Left renal cortex interstitium (tissue), 4 donors: ENCODE measurements at places on chromosomes 16 and 17. TPM values are rescaled to one million over a fixed set of nuclear protein-coding genes. Genes with fewer than 3 reads are reported as not detected.

- no peak for DNase-seq
Measured at GRCh38 chr17:68094481-68095078, 59.0 kb downstream of the KPNA2 start.

DNA sequence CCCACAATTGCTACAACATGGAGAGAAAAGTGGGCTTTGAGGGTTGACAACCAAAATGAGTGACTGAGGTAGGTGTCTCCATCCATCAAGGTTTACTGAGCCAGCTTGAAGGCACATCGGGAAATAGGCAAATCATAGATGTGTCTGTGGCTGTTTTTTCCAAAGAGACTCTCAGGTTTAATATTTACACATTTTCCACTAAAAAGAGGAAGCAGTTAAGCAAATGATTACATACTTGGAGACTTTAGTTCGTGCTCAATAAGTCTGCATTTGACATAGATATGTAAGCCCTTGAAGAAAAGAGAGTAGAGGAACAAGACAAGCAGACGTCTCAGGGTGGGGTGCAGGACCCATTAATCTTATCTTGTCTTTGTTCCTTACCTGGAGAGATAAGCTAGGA, 148.9 kb upstream of the COX10 start:
- DNase-seq = no peak

GRCh38 chr17:27609611-27610303, 21.2 kb upstream of the LGALS9 start:
- no peak for DNase-seq

DNA sequence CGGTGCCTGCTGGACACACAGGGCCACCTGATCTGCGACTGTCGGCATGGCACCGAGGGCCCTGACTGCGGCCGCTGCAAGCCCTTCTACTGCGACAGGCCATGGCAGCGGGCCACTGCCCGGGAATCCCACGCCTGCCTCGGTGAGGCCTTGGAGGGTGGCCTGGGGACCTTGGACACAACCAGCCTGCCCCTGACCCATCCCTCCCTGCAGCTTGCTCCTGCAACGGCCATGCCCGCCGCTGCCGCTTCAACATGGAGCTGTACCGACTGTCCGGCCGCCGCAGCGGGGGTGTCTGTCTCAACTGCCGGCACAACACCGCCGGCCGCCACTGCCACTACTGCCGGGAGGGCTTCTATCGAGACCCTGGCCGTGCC, 1.4 kb downstream of the NTN3 start:
- no peak for DNase-seq

DNA sequence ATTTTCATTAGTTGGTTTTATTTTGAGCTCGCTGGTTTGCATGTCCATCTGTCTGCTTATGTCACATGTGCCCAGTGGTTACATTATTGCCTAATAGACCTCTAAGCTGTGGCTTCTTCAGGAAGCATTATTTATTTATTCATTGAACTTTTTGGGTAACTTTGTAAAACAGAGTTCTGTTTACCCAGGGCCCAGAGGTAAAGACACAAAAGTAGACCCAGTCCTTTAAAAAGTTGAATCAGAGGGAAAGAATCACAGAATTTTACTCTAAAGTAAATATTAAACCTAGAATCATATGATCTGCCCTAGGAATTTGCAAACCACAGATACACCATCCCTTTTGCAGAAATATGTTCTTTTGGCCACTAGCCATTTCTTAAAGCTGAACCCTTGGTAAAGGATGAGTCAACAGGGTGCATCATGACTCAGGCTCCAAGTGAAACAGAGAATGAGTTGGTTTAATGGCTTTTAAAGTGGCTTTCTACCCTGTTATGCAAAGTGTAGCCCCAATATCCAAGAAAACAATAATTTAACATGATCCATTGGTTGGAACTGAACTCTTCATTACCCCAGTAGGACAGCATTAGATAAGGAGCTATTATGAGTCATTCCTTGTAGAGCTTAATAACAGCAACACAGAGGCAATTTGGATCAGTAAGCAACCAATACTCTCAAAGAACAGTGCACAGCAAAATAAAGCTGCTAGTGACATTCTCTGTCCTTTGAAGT, 236.3 kb downstream of the KCNJ2 start:
- DNase-seq = no peak

DNA sequence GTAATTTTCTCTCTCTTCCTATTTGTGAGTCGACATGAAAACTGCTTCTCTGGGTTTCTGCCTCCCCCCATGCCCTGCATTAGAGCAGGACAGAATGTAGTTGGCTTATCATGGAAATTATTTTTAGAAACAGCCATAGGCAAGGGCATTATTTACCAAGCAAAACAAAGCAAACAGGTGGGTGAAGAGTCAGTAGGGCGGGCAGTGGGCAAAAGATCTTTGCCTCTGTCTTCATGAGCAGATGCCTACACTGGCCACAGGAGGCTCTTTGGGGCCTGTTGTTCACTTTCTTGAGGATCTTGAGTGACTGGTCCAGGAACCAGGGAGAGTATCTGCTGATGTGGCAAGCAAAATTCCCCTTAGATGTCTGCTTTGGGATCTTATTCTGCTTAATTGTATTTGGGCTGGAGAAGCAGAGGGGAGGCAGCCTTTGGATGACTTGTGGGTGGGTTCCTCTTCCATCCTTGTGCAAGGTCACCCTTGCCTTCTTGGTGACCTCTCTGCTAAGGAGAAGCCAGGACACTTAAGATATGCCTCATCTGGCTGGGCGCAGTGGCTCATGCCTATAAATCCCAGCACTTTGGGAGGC, 42.5 kb upstream of the CLEC19A start:
- no peak for DNase-seq

GRCh38 chr16:84897911-84898377, 78.2 kb downstream of the CRISPLD2 start:
- no peak for DNase-seq

GRCh38 chr16:68233085-68233834, 2.7 kb downstream of the ESRP2 start:
- no peak for DNase-seq

GRCh38 chr17:81002013-81002384, 10.4 kb downstream of the CHMP6 start:
- DNase-seq = no peak

DNA sequence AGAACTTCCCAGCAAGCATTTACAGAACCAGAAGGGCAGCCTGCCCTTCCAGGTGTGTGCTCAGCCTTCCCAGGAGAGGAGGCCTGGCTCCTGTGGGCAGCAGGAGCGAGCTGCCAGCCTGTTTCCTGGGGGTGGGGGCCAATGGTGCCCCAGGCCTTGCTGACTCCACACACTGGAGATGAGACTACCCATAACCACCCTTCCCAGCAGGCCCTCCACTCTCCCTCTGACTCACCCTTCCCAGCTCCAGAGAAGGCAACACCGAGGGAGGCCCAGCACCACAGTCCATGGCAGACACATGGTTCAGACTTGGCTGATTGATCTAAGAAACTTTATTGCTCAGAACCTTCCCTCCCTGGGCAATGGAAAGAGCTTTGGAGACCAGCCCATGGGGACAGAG, 1.8 kb upstream of the PRSS53 start:
- DNase-seq = no peak

Gene MYH11
- polyA plus RNA-seq = 11.2 TPM

Gene GHDC
- polyA plus RNA-seq = 19.5 TPM

Gene KRT15
- polyA plus RNA-seq = 0.49 TPM

Gene SLC2A4
- polyA plus RNA-seq = 2.4 TPM

Gene GPR142
- not detected for polyA plus RNA-seq

Gene C17orf67
- 1.8 TPM for polyA plus RNA-seq
